Caco-2 (cell line): ENCODE measurements at places on chromosomes 7 and 10. TPM values are rescaled to one million over a fixed set of nuclear protein-coding genes. Genes with fewer than 3 reads are reported as not detected.

MOGAT3 gene
- 6.3 and 8.1 TPM in 2 replicates for total RNA-seq

DNA sequence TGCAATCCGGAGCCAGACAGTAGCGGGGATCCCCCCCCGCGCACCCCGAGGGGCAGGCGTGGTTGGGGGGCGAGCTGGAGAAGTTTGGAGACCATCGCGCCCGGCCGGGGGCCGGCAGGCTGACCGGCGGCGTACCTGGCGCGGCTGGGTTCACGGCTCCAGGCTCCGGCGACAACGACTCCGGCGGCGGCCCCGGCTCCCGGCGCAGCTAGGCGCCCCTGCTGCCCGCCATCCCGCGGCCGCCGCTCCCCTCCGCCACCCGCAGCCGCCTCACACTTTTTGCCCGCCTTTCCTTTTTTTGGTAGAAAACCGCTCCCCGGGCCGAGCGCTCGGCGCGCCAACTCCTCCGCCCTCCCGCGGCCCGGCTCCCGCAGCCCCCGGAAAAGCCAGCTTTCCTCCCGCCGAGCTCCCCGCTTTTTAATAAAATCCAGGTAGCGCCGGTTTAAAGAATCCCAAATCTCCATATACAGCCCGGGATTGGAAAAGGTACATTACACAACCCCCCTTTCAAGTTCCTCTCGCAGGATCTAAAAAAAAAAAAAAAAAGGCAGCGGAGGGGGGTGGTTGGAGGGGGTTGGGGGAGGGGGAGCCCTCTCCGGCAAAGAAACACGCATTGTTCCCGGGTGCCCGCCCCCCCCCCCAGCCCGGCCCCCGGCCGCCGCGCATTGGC lies at the start of gene TNRC18:
Gene TNRC18 (minus strand): TSS at position 529 of the 670 bp plus-strand sequence. CDS start 2,588 bp downstream, outside the sequence.
- peak within 1 kb of the TSS; percentile 85 for H3K4me3 ChIP-seq
- no peaks in the 10 kb centered on the region for H3K36me3 ChIP-seq
- H3K27me3 ChIP-seq, result no peaks in the 10 kb centered on the region
- no peak for DNase-seq
- peak within 1 kb of the TSS; percentile 97 for H3K27ac ChIP-seq

AGFG2 gene
- total RNA-seq, result 58.5 and 60.7 TPM in 2 replicates

DNA sequence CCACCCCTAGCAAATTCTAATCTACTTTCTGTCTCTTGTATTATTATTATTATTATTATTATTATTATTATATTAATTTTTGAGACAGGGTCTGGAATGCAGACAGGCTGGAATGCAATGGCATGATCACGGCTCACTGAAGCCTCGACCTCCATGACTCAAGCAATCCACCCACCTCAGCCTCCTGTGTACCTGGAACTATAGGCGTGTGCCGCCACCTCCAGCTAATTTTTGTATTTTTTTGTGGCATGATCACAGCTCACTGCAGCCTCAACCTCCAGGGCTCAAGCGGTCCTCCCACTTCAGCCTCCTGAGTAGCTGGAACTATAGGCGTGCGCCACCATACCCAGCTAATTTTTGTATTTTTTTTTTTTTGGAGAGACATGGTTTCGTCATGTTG lies 2.6 kb upstream of the TMEM139 start:
- H3K4me3 ChIP-seq, result no peak overlapping the region
- H3K4me1 ChIP-seq, result peaks cover 32% of the 10 kb centered on the region
- H3K27ac ChIP-seq, result no peak overlapping the region
- DNase-seq, result no peak
- no peaks in the 10 kb centered on the region for H3K27me3 ChIP-seq
- no peaks in the 10 kb centered on the region for H3K36me3 ChIP-seq

GRCh38 chr7:92631850-92632487 lies 41.8 kb upstream of the FAM133B start:
- DNase-seq, result no peak
- peaks cover 22% of the 10 kb centered on the region for H3K4me1 ChIP-seq
- no peaks in the 10 kb centered on the region; the same call in none of the 2 replicates for H3K36me3 ChIP-seq
- no peak overlapping the region for H3K27ac ChIP-seq
- no peaks in the 10 kb centered on the region for H3K27me3 ChIP-seq
- H3K4me3 ChIP-seq, result no peak overlapping the region

DNA sequence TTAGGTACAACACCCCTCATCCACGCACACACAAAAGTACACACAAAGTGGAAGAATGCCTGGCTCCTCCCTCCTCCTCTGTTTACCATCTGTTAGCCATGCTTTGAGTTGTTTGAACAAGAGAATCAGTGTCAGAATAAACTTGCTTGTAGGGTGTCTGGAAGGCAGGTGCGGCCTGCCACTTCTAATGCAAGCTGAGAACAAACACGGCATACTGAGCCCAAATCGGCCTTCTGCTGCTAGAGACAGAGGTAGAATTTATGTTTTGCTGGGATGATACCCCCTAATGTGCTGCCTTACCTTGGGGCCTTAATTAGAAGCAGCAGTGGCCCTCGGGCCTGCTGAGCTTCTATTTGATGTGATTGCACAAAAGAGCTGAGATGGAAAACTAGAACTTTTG lies 24.9 kb upstream of the FAM180A start:
- H3K27ac ChIP-seq, result peak overlapping the region; percentile 65
- peaks cover 21% of the 10 kb centered on the region for H3K4me1 ChIP-seq
- H3K4me3 ChIP-seq, result no peak overlapping the region
- H3K27me3 ChIP-seq, result no peaks in the 10 kb centered on the region

DNA sequence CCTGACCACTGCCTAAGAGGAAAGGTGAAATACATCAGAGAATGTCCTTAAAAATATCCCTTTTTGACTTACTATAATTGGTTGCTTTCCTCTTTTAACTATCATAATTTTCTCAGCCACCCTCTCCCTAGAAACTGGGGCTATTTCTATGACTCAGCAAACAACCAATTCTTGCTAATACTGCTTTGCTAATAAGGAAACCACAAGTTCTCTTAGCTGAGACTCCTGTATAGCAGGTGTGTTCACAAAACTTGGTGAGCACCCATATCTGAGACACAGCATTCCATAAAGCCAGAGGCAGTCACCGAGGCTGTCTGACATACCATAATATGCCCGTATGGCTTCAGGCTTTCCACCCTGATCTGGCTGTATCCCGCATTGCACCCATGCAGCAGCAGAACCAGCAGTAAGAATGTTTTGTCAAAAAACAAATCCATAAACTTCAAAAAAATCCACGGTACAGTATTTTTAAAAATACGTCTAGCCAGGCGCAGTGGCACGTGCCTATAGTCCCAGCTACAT lies 191.7 kb upstream of the C7orf33 start:
- no peak overlapping the region for H3K4me3 ChIP-seq
- no peaks in the 10 kb centered on the region for H3K27me3 ChIP-seq
- no peaks in the 10 kb centered on the region for H3K36me3 ChIP-seq
- no peaks in the 10 kb centered on the region for H3K4me1 ChIP-seq
- no peak for DNase-seq

DNA sequence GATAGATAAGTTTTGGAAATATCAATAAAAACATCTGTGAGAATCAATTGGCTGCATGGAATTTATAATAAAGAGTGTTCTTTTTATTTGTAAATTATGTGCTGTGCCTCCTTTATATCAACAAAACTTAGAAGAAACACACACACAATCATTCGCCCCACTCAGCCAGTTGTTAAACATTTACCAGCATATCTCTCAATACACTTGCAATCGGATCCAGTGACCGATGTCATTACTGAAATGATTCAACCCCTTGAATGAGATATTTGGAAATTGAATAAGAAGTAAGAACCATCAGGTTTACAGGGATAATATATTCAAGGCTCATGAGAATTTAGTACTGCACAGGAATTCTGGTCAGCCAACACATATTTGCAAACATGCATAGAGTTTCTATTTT lies 35.6 kb downstream of the TAF3 start:
- no peaks in the 10 kb centered on the region; the same call in 1 of the 2 replicates for H3K36me3 ChIP-seq
- no peak overlapping the region for H3K4me3 ChIP-seq
- H3K27me3 ChIP-seq, result no peaks in the 10 kb centered on the region
- DNase-seq, result no peak

HMX2 gene
- total RNA-seq, result 1.4 and 1.7 TPM in 2 replicates

TUBAL3 gene
- total RNA-seq, result 0.39 TPM in 1 of 2 replicates, not detected in the other

DNAJC12 gene
- 1.4 and 2.2 TPM in 2 replicates for total RNA-seq
